ENCODE measurements at places on chromosomes 6 and 20. TPM values are rescaled to one million over a fixed set of nuclear protein-coding genes. Genes with fewer than 3 reads are reported as not detected.
A peak's percentile ranks its signal among the peaks of the same experiment; 100 is the strongest.

PPP1R14C gene
- total RNA-seq: 0.46 TPM

MOXD1 gene
- 8.0 TPM for total RNA-seq

PIM1 gene
- total RNA-seq: 12.8 TPM

CRISP2 gene
- not detected for total RNA-seq

HTR1E gene
- total RNA-seq: not detected

VSX1 gene
- total RNA-seq: not detected

- DNase-seq: no peak
These were observed 732.5 kb downstream of the KIF16B start for GRCh38 chr20:15840636-15841301.

GRCh38 chr20:47167846-47168245, 188.7 kb downstream of the ZMYND8 start:
- DNase-seq: no peak

GRCh38 chr6:129453073-129453472, 256.9 kb downstream of the ARHGAP18 start:
- DNase-seq: no peak

- DNase-seq: peak; percentile 44
These were observed 147.8 kb downstream of the CD83 start for GRCh38 chr6:14265049-14266021.

GRCh38 chr6:82772851-82773717, 292.6 kb downstream of the UBE3D start:
- no peak for DNase-seq

- no peak for DNase-seq
These were observed 41.9 kb downstream of the TULP4 start for GRCh38 chr6:158353883-158354877.

DNA sequence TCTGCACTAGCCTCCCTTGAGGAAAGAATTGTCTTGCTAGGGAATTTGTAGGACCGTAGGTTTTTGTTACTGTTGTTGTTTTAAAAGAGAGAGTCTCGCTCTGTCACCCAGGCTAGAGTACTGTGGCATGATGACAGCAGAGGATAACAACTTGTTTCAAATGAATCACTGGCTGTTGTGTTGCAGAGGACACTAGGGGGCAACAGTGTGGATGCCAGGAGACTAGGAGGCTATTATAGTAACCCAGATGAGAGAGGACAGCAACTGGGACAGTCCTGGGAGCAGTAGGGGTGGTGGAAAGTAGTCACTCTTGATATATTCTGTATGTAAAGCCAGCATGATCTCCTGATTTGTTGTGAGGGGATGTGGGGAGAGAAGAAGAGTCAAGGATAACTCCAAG, 41.8 kb upstream of the LAMA4 start:
- DNase-seq: no peak

DNA sequence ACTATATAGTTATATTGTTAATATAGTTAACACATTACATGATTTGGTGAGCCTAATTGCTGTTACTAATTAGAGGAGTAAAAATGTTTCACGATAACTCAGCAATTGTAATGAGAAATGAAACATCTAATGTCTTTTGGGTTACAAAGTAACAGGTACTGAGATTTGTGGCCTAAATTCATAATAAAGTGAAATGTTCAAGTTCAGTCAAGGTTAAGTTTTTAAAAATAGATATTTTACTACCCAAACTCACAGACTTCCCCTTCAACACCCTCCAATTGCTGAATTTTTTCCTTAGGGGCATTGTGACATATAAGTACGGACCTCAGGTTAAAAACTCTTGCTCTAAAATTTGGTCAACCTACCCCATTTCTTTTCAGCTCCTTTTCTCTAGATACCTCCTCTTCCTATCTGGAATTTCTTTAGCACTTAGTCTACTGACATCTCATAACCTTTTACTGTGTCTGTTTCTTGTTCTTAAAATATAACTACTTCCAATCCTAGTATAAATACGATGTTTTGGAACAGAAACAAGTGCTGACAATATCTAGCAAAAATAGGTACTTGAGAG, 112.3 kb upstream of the PRSS16 start:
- no peak for DNase-seq

- no peak for DNase-seq
These were observed 429.8 kb downstream of the QKI start for GRCh38 chr6:163844357-163844756.

DNA sequence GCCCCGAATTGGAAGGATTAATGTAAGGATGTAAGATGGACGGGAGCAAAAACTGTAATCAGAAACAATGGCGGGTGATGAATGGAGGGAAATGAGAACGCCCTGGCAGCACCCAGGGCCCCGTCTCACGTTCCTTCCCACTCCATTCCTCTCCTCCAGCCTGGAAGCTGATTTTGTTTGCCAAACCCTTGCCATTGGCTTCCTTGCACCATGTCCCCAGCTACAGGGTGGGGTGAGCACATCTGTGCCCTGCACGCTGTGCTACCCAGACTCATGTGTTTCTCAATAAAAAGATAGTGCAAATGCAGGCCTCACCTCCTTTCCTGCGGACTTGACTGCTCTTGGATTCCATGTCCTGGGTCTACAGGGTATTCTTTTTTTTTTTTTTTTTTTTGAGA, 26.7 kb downstream of the SCP2D1 start:
- DNase-seq: peak; percentile 57

- no peak for DNase-seq
These were observed 25.1 kb downstream of the CD83 start for GRCh38 chr6:14142511-14143223.

DNA sequence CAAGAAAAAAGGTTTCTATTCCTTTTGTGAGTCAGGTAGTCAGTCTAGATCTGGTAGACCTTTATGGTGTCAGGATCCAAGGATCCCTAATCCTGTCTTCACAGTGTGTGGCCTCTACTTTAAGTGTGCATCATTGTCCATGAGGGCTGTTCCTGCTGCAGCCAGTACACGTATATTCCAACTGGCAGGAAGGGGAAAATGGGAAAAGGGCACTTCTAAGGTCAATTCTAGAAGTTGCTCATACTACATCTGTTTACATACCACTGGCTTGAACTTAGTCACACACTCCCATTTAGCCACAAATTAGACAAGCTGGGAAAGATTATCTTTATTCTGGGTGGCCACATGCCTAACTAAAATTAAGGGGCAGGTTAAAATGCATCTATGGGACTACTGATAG, 9.7 kb upstream of the MMS22L start:
- no peak for DNase-seq

Measured in osteocyte (in vitro differentiated cells).